ENCODE measurements at places on chromosomes 3 and 15. TPM values are rescaled to one million over a fixed set of nuclear protein-coding genes. Genes with fewer than 3 reads are reported as not detected.

C3orf22 gene
- total RNA-seq, result not detected

DNA sequence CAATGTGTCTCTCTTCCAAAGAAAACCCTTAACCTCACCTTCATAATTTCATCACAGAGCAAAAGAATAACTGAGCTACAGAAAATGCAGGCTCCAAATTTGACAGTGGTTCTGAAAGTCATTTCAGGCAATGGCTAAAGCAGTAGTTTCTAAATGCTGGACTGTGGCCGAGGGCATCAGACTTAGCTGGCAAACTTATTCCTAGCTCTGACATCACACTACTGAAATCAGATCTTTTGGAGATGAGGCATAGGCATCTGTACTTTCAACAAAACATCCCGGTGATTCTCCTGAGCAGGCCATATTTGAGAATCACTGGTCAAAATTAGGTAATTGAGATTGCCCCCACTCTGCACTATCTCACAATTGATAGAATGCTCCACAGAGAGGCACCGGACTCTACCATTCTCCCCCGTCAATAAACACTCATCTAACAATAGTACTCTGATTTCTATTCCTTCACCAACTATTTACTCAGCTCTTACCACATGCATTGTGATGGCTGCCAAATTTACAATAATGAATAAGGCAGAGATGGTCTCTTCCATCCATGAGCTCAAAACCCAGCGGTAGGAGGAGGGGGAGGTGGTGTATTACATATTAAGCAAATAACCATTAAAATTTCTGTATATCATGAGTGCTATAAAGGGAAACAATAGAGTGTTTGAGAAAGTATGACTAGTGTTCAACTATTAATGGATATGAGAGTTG lies 57.3 kb upstream of the SPRED1 start:
- DNase-seq, result no peak

DNA sequence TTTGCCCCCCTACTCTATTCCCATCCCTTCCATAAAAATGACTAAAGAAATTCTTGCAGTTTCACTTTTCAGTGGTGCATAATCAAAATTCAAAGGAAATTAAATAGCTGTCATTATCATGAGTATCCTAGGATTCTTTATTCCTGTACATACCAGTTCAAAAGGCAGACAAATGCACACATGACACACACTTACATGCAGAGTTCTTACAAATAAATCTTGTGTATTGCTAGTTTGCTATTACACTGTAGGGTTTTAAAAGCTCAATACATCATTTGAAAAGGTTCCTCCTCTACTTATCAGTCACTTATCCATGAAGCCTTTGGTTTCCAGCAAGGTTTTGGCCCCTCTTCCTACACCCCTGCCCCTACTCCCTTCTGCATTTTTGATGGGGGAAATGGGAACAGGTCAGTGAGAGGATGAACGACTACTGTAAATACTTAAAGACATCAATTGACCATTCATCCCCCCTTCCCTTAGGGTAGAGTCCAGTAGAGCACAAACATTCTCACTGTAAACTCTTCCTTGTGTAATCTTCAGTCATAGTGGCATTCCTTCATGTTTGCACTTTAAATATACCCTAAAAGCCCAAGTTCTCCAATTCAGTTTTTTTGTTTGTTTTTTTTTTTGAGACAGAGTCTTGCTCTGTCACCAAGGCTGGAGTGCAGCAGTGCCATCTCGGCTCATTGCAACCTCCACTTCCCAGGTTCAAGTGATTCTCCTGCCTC lies 92.6 kb downstream of the SUCLG2 start:
- no peak for DNase-seq

PLA1A gene
- 1.1 TPM for total RNA-seq

DNA sequence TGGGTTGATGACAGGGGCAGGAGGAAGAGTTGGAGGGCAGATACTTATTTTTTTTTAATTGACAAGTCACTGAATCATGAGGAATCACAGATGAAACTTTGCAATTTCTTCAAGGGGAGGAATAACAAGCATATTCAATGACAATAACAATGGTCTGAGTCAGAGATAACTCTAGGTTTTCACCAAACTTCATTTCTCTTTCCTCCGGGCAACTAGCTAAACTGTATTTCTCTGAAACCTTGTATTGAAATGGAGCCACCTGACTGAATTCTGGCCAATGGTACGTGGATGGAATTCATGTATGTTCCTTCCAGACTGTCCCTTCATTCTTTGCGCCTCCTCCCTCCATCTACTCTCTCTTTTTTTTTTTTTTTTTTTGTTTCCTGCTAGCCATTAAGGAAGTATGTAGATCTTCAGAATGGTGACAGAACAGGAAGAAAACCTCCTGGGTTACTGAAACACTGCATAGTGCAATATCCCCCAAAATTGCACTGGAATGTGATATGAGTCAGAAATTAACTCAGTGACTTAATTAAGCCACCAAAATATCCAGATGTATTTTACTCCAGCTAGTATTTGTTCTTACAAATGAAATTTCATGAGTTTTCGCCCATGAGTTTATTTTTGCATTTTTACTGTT lies 495.4 kb downstream of the OTOL1 start:
- DNase-seq, result no peak
